ENCODE measurements at places on chromosomes 13 and 19.

DNA sequence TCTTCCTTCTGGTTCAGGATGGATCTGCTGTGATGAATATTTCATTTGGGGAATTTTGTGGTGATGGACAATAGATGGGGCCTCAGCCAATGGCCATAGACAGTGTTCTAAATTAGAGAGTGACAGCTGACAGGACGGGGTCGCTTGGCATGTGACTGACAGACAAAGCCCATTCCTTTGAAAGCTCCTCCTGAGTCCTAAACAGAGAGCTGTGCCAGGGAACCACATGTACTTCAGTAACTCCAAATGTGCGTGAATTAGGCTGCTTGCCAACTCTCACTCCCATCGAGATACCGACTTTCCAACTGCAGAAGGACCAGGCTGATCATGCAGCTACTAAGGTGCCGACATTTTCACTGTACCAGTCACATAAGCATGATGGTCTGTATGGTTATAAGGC, 187.7 kb downstream of the SHISA2 start:
- DNase-seq, result no peak

- no peak for DNase-seq
Measured at GRCh38 chr13:68056816-68057710, 826.9 kb upstream of the PCDH9 start.

GRCh38 chr19:5895409-5895808, 8.2 kb downstream of the NDUFA11 start:
- DNase-seq, result no peak

DNA sequence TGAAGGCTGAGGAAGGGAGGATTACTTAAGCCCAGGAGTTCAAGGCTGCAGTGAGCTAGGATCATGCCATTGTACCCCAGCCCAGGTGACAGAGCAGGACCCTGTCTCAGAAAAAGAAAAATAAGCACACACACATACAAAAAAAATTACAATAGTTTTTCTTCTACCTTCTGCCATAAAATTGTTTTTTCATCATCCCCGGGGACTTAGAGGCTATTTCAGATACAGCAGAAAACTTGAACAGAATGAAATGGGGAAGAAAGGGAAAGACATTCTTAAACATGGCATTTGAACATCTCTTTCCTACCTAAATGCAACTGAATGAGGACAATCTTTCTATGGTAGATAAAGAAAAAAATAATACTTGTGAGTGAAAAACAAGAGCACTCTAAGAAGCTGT, 109.1 kb downstream of the KCTD12 start:
- no peak for DNase-seq

DNA sequence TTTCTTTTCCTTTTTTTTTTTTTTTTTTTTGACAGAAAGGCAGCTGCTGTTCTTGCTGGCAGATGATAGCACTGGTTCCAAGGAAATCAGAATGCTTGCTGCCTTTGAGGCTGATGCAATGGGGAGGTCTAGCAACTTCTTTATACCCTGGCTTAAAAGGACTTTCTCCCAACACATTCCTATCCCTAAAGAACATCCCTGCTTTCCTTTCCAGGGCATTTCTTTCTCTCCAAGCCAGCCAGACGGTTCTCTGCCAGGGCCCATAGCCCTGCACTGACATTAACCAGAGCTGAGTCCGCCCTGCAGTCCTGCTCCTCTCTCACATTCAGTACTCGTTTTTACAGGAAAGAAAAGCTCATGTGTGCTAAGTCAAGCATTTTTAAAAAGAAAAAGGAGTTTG, 133.9 kb upstream of the WASF3 start:
- no peak for DNase-seq

- DNase-seq, result no peak
Measured at GRCh38 chr13:74288361-74288911, 154.2 kb upstream of the KLF12 start.

- no peak for DNase-seq
Measured at GRCh38 chr13:50127726-50128291, 112.6 kb downstream of the KCNRG start.

DNA sequence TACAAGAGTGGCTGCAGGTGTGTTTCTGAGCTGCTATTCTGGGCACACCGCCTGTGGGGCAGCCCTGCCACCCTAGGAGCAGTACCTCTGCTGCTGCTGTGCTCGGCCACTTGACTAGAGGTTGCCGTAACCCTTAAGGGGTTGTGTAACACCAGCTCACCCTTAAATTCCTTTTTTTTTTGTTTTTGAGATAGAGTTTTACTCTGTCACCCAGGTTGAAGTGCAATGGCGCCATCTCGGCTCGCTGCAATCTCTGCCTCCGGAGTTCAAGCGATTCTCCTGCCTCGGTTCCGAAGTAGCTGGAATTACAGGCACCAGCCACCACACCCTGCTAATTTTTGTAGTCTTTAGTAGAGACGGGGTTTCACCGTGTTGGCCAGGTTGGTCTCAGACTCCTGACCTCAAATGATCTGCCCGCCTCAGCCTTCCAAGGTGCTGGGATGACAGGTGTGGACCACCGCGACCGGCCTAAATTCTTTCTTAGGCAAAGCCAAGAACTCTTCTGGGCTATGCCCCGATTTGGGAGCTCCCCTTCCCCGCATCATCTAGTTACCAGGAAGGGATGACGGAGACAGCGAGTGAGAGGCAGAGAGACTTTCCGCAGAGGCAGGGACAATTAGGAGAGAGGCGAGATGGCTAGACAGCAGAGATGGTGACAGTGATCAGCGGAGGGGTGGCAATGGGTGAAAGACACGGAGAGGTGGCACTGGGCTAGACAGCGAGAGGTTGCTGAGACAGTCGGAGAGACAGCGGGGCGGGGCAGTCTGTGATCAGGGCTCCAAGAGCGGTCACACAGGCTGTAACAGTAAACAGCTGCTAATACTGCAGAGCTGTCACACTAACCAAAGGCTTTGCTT, 4.4 kb upstream of the LILRA5 start:
- no peak for DNase-seq

DNA sequence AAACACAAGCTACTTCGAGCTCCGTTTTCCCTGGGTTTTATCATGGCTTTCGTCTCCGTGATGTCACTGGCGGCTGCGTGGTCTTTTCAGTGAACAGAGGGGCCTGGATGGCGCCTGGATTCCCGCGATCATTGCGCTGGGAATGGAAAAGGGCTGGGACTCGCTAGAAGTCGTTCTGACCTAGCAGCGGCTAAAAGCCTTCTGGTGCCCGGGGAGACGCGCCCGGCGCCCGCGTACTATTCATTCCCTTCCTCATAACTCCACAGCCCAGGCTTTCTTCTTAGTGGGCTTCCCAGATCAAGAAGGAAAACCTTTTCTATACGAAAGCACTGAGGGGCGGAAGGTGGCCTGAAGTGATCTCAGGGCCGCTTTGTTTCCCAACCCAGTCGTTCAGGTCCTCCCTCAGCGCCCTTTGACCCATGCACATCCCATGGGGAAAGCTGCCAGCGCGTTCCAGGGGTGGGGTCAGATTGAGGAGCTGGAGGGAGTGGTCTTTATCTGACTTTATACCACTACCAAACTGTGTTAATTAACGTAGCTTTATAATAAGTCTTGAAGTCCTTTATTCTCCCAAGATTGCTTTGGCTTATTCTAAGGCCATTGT, 96.6 kb downstream of the ELF1 start:
- no peak for DNase-seq

GRCh38 chr19:8922591-8922990, 87.6 kb downstream of the MUC16 start:
- no peak for DNase-seq

GRCh38 chr13:43305416-43305815, 282.0 kb downstream of the DNAJC15 start:
- no peak for DNase-seq

- DNase-seq, result no peak
Measured at GRCh38 chr19:30171795-30172612, 200.2 kb upstream of the ZNF536 start.

DNA sequence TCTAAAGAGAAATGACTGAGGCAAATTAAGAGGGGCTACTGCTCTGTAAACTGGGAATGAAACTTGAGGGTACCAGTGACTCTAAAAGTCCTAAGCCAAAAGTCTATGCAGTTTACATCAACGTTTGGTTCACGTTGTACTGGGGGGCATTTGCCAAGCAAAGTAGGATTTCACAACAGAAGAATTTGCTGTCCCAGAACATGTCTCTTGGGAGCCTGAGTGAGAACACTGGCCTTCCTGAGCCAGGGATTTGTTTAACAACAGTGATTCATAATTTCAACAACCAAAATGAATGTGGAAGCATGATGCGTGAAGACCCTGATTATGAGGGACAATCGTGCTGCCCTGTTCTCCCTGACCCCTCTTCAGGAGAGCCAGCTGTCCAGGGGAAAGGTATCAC, 178.0 kb downstream of the OXGR1 start:
- no peak for DNase-seq

- no peak for DNase-seq
Measured at GRCh38 chr19:38402623-38402966, 298 bp upstream of the FAM98C start.

GRCh38 chr13:46160471-46161066, 21.4 kb downstream of the LCP1 start:
- peak; percentile 74 for DNase-seq

- no peak for DNase-seq
Measured at GRCh38 chr19:19324059-19324770, 3.6 kb downstream of the MAU2 start.

DNA sequence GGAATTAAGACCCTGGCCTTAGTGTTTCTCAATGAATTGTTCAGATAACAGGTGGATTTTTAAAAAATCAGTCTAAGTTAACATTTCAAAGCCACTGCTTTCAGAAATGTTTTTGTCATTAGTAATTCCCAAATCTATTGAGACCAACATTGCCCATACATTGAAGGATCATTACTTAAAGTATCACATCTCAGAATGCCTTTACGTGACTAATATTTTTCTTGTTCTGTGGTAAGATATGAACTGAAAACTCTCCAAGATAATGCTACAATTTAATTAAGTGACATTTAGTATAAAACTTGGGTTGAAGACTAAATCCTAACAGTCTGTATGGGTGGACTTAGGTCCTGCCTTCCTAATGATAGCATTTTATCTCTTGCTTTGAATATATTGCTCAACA, 59.4 kb upstream of the POSTN start:
- DNase-seq, result no peak

- no peak for DNase-seq
Measured at GRCh38 chr19:5136073-5136855, 167.4 kb downstream of the KDM4B start.

- DNase-seq, result peak; percentile 76
Measured at GRCh38 chr13:26929971-26930730, 169.6 kb upstream of the GPR12 start.

DNA sequence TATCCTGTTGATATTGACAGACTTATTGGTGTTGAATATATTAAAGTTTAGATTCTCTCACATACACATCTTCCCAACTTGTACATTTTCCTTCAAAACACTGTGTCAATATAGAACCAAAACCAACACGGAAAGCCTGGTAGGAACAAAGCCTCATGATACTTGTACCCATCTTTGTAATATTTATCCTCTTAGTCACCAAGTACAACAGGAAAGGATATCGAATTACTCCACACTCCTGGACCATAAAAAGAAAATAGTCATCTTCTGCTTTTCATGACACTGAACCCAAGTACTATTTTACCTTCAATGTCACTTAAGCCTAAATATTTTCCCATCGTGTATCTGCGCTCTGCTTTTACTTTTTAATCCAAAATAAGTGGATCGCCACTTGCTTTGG, 702.9 kb upstream of the PCDH9 start:
- no peak for DNase-seq

GRCh38 chr13:99275093-99275469, 16.9 kb upstream of the GPR18 start:
- DNase-seq, result no peak

DNA sequence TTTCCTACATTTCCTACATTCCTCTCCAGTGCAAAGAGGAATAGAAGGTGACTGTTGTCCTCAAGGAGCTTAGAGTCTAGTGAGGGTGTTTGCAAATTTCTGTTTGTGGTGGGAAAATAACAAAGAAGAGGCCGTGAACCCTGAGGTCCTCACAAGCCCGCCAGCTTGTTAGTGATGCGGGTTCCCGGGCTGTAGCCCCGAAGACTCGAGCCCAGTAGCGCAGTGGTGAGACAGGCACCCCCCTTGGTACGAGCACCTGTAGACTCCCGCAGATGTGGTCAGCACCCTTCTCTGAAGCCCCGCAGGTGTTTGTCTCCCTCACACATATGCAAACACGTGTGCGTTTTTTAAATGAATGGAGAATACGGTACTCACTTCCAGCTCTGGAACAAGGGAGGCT, 26.5 kb upstream of the SPACA7 start:
- no peak for DNase-seq

- peak; percentile 68 for DNase-seq
Measured at GRCh38 chr19:12789098-12789903, 2.0 kb upstream of the JUNB start.

GRCh38 chr13:79812070-79812850, 331.3 kb downstream of the NDFIP2 start:
- DNase-seq, result no peak

GRCh38 chr13:33194820-33195692, 90.5 kb downstream of the STARD13 start:
- DNase-seq, result no peak

GRCh38 chr19:34459614-34460013, 21.9 kb upstream of the WTIP start:
- no peak for DNase-seq

DNA sequence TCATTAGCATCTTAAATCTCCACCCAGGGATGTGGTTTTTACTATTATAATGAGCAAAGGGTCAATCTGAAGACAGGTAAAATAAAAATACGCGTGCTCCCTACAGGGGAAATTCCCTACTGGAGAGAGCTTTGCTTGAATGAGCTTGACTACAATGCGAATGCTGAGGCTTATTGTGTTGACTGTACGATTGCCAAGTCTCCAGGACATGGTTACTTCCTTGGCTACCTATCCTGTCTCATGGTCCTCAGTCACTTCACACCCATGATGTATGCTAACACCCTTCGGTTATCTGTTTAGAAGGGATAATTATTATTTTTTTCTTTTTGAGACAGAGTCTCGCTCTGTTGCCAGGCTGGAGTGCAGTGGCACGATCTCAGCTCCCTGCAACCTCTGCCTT, 61.7 kb downstream of the ZNF627 start:
- DNase-seq, result no peak

DNA sequence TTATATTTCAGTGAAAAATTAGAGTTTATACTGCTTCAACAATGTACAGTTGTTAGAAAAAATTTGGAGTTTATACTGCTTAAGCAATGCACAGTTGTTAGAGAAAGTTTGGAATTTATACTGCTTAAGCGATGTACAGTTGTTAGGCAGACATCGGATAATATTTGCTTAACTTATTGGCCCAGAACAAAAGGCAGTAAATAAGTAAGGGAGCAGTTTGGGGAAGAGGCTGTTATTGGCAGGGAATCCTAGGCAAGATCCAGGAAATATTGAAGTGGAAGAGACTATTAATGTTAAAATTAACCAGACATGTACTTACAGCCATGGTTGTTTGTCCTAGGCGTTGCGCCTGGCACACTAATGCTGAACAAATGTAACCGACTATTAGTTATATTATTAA, 166.9 kb downstream of the GPC5 start:
- DNase-seq, result no peak

- DNase-seq, result no peak
Measured at GRCh38 chr19:20078581-20079031, 806 bp downstream of the ZNF90 start.

DNA sequence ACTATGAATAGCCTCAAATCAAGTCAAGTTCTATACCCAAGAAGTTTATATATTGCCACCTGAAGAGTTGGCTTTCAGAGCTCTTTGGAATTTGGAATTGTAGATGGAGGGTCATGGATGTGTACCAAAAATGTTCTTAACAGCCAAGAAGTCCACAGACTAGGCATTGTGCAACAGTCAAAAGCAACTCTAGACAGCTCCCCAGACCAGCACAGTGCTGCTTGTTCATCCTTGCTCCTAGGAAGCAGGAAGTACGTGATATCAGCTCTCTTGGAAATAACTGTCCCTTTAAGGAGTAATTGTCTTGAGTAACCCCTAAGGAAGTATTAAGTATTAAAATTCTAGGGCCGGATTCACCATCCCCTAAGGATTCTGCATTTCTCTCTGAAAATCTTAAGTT, 30.7 kb upstream of the IL17D start:
- DNase-seq, result no peak
